ENCODE measurements at places on chromosomes 5 and 9. TPM values are rescaled to one million over a fixed set of nuclear protein-coding genes. Genes with fewer than 3 reads are reported as not detected.

GRCh38 chr5:176144508-176144907 is 93.7 kb upstream of the SIMC1 start:
- no peak for DNase-seq

DNA sequence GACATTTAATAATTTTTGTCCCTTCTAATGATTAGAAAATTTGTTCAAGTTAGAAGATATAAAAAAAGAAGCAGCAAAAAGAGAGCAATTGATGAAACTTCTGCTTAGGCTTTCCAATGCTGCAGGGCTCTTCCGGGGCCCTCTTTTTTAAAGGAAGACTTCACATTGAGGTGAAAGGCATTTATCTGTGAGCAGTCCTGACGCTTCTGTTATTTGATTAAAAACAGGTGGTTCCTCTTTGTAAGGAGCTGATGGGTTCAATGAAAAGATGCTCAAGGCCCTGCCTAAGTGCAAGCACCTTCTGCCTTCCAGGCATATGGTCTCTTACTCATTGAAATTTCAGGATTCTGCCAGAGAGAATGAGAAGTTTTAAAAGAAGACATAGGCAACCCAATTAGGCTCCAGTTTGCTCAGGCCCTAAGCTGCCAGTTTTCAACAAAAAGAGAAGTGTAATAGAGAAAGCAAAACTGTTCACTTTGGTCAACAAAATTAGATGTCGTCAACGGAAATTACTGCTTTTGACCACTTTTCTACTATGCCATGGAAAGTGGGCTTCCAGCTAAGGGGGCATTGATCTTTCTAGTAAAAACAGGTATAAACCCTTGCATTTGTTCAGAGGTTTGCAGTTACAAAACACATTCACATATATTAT is 100.2 kb downstream of the INSYN2B start:
- no peak for DNase-seq

The PCDH1 gene
- total RNA-seq, result 0.14 TPM

GRCh38 chr5:159156426-159157238 is 52.7 kb downstream of the RNF145 start:
- no peak for DNase-seq

The POLR3G gene
- 17.9 TPM for total RNA-seq

DNA sequence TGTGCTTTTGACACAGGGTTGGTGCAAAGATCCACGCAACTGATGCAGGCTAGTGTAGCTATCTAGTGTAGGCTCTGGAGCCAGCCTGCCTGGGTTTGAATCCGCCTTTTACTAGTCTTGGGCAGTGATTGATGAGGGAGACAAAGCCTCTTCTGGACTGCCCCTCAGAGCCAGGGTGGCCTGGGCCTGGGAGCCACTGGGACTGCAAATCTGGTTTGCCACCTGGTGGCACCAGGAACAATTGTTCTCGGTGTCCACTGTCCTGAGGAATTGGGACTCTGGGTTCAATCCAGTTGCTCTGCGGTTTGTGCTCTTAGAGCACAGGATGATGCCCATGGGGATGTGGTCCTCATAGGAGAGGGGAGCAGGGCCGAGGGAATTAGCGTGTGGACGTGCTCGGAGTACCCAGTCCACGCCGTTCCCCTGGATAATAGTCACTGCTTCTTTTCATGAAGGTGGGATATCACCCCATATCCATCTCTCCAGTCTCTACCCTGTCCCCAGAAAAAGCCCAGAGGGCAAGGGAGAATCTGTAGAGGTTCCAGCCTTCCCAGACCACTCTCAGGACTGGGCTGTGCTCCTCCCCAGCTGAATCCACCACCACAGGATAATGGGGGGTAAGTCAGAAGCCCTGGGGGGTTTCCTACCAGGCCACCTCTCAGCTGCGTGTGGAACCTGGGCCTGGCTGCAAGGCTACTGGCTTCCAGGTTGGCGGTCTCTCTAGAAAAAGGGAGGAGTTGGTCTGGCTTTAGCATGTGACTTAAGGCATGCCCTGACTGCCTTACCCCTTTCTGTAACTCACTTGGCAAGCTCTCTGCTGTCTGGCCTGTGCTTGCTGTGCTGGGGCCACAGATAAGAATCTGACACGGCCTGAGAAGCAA is 1.9 kb downstream of the B4GALT7 start:
- DNase-seq, result no peak

DNA sequence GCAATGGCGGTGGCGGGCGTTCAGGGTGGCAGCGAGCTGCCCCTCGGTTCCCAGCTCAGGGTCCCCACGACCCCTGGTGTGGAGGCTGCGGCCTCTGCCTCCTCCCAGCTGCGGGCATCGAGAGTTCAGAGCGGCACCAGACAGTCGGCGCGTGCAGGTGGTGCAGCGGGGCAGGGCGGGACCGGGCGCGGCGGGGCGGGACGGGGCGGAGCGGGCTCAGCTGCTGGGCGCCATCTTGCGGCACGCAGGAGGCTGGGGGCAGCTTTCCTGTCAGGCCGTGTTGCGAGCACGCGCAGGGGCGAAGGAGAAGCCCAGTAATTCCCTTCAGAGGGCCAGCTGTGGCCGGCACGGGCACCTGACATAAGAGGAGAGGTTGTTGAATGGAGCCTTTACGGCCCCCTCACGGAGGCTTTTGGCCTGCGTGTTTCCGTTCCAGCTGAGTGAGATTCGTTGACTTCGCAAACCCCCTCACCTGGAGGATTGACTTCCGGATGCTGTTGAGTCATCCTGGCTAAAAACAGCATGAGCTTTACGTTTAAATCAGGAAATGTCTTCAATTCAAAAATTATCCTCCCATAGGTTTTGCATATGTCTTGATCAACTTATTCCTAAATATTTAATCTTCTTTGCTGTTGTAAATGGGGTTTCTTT is 587 bp downstream of the C5orf47 start:
- no peak for DNase-seq

DNA sequence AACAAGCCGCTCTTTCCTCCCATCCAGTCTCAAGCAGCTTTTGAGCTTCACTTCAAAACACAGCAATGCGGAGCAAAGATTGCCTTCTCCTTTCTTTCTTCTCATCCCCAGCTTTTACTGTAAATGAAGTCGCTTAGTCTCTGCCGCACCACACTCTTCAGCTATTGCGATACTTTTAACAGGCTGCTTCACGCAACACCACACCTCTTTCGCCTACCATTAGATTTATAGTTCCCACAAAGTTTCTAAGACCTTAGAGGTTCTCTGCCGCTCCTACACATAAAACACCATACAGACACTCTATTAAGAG is 711 bp downstream of the PGGT1B start:
- DNase-seq, result no peak

The SEMA5A gene
- total RNA-seq, result 0.26 TPM

- no peak for DNase-seq
Measured at GRCh38 chr5:175742290-175742994, 84.6 kb downstream of the HRH2 start.

The CAPSL gene
- 0.87 TPM for total RNA-seq

The AGXT2 gene
- total RNA-seq, result not detected

GRCh38 chr5:150508828-150509227 is 897 bp downstream of the NDST1 start:
- DNase-seq, result no peak

Data from activated T-cell treated with anti-CD3 and anti-CD28 coated beads, Interleukin-2, amount 50 U/mL, for 4 hours (primary cell).